HuH-7 (cell line): ENCODE measurements at places on chromosomes 4 and X.

GRCh38 chrX:112068430-112068829 is 14.1 kb downstream of the TRPC5 start:
- DNase-seq, result no peak

DNA sequence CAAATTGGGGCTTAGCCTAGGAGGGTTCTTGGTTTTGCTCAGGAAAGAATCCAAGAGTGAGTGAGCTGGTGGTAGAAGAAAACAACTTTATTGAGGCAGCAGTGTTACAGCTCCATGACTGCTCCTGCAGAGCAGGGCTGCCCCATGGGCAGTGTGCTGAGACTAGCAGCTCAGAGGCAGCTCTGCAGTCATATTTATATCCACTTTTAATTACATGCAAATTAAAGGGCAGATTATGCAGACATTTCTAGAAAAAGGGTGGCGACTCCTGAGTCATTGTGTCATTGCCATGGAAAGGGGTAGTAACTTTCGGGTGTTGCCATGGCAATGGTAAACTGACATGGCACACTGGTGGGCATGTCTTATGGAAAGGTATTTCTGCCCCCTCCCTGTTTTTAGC is 202.2 kb downstream of the CLCN4 start:
- DNase-seq, result no peak

GRCh38 chrX:63746278-63746677 is 38.7 kb downstream of the ARHGEF9 start:
- DNase-seq, result no peak

DNA sequence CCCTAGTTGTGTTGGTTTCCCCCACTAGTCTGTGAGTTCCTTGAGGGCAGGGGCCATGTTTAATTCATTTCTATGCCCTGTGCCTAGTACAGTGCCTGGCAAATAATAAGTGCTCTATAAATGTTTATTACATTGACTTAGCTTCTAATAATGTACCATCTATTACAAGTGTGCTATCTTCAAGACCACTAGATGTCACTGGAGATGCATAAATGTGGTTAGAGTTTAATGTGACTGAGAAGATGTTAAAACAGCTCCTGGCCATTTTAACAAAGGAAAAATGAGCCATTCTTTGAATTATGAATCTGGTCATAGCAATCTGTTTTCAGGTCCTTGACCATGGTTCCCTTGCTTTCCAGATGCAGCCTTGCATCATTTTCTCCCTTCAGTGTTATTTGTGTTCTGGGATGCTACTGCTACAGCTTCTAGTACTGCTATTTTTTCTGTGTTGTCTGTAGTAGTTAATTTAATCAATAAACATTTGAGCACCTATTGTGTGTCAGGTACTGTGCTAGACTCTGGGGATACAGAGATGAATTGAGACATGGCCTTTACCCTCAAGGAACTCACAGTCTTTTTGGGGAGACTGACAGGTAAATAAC is 43.2 kb downstream of the SLC9A6 start:
- DNase-seq, result peak; percentile 20

DNA sequence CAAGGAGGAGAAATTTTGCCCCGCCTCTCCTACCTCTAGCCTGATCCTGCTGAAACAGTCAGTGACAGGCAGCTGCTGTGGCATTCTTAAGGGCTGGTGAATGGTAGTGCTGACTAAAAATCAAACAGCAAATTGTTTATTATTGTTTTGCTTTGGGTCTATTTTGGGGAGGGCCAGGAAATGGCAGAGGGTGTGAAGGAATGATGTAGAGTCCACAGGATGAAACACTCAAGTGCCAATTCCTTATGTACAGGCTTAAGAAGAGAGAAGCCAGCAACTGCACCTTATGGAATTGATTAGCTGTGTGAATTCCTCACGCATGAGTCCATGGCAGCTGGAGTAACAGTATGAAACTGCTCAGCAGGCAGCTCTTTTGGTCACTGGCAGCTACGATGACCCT is 39.7 kb downstream of the VEGFC start:
- DNase-seq, result no peak

DNA sequence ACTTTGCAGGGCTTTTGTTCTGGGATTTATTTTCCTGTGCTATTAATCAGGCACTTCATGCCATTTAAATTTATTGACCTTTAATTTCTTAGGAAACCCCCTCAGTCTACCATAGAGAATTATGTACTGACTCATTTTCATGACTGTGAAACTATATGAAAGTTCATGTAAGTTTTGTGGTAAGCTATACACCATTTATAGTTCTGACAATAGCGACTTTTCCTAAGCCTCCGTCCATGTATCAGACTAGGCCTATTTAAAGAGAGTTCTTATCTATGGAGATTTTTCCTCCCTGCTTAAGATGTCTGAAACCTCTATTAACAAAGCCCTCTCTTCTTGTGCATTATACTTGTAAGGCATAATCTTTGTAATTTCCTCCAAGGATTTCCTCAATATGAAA is 111.6 kb downstream of the AFF2 start:
- DNase-seq, result no peak

- no peak for DNase-seq
Measured at GRCh38 chr4:88646528-88647280, 50.9 kb downstream of the NAP1L5 start.

- no peak for DNase-seq
Measured at GRCh38 chrX:111041018-111041462, 55.0 kb upstream of the PAK3 start.

- no peak for DNase-seq
Measured at GRCh38 chr4:133668061-133668851, 519.2 kb downstream of the PCDH10 start.

DNA sequence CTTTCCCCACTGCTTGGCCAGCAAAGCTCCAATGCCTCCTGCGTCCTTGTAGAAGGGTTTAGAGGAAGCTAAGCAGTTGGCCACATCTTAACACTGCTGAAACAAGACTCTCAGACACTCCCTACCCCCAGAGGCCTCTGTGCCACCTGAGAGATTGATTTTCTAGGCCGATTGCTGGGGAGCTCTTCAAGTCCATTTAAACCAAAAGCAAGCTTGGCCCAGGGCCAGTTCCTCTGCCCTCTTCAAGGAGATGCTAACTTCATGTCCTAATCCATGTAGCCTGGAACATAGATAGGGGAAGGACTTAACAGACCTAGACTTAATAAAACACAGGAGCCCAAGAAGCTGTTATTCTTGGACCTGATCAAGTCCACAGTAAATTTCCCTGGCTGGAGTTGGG is 27.2 kb upstream of the FMR1NB start:
- DNase-seq, result no peak
